Glutamatergic neuron (in vitro differentiated cells): ENCODE measurements at places on chromosomes 3 and 15. TPM values are rescaled to one million over a fixed set of nuclear protein-coding genes. Genes with fewer than 3 reads are reported as not detected.

DUOXA2 gene
- total RNA-seq = not detected

ACKR4 gene
- total RNA-seq = 0.22 TPM

DNA sequence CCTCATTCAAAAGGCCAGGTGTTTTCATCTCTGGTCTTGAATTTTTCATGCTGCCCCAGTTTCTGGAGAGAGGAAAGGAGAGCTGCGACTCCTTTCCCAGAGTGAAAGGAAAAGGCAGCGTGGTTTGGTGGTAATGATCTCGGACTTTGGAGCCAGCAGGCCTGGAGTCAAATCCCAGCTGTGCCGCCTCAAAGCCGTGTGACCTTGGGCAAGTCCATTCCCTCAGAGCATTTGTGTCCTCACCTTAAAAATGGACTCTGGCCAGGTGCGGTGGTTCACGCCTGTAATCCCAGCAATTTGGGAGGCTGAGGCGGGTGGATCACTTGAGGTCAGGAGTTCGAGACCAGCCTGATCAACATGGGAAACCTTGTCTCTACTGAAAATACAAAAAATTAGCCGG is 4.7 kb upstream of the CCDC33 start:
- no peak overlapping the region for H3K27ac ChIP-seq
- no peak for DNase-seq
- peaks cover 47% of the 10 kb centered on the region for H3K4me1 ChIP-seq

DNA sequence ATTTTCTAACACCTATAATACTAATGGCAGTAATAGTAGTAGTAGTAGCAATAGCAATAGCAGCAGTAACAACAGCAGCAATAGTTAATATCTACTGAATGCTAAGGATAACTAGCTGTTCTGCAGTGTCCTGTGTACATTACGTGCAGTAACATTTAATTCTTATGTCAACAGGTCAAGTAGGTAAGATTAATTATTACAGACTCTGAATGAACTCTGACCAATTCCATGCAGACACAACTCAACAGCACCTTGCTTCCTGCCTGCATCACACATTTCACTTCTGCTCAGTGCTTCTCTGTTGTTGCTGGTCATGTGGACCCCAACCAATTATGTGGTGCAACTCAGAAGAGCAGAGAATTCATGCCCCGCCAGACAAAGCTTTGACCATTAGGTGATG is 39.9 kb upstream of the ARHGEF26 start:
- H3K4me1 ChIP-seq = no peaks in the 10 kb centered on the region
- H3K36me3 ChIP-seq = no peaks in the 10 kb centered on the region
- no peaks in the 10 kb centered on the region for H3K27me3 ChIP-seq
- H3K27ac ChIP-seq = no peak overlapping the region

DNA sequence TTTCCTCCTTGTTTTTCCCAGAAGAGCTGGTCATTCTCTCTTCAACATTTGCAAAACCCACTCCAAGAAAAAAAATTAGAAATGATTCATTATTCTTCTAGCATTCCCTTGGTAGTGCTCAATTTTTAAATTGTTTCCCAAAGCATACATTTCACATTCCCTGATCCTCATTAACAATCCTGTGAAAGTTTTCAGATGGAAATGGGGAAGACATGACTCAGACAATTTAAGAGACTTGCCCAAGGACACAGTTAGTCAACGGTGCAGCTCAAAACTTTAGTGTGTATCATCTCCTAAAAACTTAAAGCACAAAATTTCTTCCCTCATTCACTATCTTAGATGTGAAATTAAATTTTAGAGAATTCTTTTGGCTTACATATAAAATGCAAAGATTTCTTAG is 17.1 kb upstream of the ABI3BP start:
- H3K4me3 ChIP-seq = no peak overlapping the region
- DNase-seq = no peak
- H3K27me3 ChIP-seq = peaks cover 3% of the 10 kb centered on the region
- H3K4me1 ChIP-seq = no peaks in the 10 kb centered on the region
- H3K36me3 ChIP-seq = peaks cover 5% of the 10 kb centered on the region

- peaks cover 33% of the 10 kb centered on the region for H3K4me1 ChIP-seq
- H3K27me3 ChIP-seq = peaks cover 1% of the 10 kb centered on the region
- DNase-seq = peak; percentile 24
- H3K36me3 ChIP-seq = no peaks in the 10 kb centered on the region
Measured at GRCh38 chr15:48806151-48806550, 4.7 kb downstream of the CEP152 start.
